SIG-M5 (cell line): ENCODE measurements at places on chromosomes 11 and 22.

DNA sequence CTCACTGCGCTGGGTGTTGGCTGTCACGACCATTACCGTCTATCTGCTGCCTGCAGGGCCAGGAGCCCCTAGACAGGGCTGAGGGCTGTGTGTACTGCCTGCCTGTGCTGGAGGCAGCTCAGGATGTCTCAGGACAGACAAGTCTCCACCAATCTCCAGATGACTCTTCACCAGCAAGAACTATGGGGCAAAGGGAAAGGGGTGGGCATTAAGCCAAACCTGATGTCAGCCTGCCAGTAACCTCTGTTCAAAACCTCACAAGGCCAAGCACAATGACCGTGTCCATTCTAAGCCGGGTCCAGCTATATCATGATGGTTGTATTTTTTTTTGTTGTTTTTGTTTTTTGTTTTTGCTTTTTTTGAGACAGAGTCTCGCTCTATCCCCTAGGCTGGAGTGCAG lies 31.6 kb downstream of the MAFF start:
- DNase-seq: no peak

DNA sequence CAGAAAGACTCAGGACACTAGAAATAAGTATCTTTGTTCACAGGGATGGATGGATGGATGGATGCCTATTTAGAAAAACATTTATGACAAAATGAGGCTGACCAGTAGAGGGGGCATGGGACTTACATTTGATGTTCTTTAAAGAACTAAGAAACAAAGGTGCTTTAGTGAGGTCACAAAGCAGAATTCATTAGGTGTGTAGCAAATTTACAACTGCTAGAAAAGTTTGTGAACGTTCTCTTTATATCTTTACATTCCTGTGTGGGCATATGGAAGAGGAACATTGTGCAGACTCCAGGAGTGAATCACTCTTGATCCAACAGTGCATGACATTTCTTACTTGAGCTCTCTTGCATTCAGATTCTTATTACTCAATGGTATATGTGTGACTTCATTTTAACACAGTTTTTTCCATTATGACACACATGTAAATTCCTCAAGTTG lies 15.8 kb upstream of the SIK2 start:
- DNase-seq: no peak

GRCh38 chr11:94923004-94923334 lies 50.4 kb downstream of the CWC15 start:
- DNase-seq: no peak

DNA sequence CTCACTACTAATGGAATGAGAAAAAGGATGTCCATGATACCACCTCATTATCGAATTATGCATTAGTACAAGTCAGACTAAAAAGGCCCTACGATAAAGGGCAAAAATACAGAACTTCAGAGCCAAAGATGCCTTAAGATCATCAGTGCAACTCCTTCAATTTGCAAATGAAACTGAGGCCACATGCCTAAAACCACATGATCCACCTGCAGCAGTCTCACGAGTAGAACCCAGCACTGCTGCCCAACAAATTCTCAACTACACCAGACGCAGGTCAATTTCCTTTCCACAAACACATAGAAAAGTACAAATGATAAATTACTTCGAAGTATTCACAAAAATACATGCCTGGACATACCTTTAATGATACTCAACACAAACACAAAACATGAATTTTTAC lies 20.1 kb downstream of the KMT5B start:
- DNase-seq: no peak

DNA sequence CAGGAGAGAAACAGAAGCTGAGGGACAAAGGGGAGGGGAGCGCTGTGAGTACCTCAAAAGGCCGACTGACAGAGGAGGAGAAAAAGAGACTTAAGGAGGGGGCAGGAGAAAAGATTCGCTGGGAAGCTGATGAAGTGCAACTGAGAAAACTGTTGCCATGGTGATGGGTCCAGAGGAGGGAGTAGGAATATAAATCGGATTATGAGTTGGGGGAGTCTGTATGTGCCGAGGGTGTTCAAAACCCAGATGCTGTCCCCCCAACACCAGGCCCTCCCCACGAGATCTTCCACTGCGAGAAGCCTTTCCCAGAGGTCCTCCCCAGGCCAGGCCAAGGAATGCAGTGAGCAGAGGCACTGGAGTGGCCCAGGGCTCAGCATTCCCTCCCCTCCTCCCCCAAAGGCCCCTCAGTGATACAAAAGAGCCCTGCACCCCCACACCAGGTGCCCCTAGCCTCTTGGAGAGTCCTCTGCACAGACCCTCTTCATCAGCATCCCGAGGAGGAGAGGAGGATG lies 13.7 kb upstream of the BCL9L start:
- no peak for DNase-seq

GRCh38 chr22:46027211-46028105 lies 50.5 kb upstream of the WNT7B start:
- no peak for DNase-seq
